ENCODE measurements at places on chromosomes 16 and 17.
A peak's percentile ranks its signal among the peaks of the same experiment; 100 is the strongest.

- no peak for DNase-seq
Measured at GRCh38 chr17:65463242-65463641, 98.2 kb downstream of the AXIN2 start.

- DNase-seq, result peak; percentile 95
Measured at GRCh38 chr17:10114931-10115535, 83.4 kb downstream of the GAS7 start.

GRCh38 chr17:44258811-44259351, 9.1 kb downstream of the SLC4A1 start:
- no peak for DNase-seq

DNA sequence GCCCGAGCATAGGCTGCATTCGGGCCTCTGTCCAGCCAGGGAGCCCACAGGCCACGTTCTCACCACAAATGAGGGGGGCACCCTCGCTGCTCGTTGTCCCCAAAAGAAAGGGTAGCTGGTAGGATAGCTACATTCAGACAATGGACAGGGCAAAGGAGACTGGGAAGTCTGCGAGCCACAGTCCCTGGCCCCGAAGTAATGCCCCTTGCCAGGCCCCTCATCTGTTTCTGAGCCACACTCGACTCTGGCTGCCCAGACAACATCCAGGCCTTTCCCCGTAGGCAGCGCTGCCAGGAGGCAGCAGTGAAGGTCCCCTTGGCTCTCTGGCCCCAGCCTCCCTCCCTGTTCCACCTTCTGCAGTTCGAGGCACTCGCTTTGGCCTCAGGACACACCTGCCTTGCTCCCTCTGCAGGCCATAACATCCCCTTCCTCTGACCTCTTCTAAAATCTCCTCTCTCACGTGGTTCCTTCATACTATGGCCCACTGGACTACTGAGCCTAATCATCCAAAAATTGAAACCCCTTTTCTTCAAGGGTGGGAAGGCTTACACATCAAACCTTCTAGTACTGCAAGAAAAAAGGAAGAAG, 12.2 kb downstream of the AIPL1 start:
- no peak for DNase-seq

DNA sequence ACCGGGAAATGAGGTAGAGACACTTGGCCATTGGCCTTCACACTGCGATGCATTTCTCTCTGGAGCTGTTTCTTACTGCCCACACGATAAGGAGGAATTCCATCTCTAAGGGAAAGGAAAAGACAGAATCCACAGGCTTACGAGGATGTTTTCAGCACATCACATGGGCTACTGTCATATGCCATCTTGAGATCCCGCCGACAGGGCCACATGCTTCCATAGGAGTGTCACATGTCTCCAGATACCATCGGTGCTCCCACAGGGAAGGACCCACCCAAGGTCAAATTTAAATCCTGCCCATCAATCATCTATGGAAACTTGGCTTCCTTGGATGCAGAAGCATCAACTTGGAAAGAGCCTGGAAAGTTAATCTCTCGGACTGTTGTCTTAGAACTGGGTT, 20.0 kb downstream of the AXIN2 start:
- no peak for DNase-seq

GRCh38 chr17:27893841-27894503, 807 bp upstream of the LYRM9 start:
- no peak for DNase-seq

- DNase-seq, result no peak
Measured at GRCh38 chr17:73645050-73645871, 1.0 kb upstream of the SDK2 start.

GRCh38 chr17:61380836-61381525, 18.7 kb upstream of the TBX2 start:
- no peak for DNase-seq

GRCh38 chr17:27553019-27553511, 77.9 kb upstream of the LGALS9 start:
- DNase-seq, result no peak

DNA sequence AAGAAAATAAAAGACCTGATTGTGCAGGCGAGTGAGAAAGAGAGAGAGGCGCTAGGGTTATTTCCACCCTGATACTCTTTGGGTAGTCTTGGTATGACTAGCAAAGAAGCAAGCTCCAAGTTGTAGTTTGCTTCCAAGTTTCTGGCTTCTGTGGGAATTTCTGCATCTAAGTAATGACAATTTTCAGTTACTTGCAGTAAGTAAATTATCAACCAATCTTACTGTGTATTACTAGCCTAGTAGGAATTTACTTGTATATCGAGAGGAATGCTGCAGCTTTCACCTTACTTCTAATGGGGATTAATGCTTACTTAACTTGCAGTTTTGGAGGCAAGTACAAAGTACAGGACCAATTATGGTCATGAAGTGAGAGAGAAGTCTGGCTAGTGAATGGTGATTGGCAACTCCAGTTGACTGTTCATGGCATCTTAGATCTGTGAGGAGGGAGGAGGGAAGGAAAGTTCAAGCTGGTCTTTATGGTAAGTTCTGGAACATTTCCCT, 31.9 kb downstream of the TENT4B start:
- no peak for DNase-seq

- no peak for DNase-seq
Measured at GRCh38 chr16:22210854-22211253, 4.8 kb downstream of the EEF2K start.

DNA sequence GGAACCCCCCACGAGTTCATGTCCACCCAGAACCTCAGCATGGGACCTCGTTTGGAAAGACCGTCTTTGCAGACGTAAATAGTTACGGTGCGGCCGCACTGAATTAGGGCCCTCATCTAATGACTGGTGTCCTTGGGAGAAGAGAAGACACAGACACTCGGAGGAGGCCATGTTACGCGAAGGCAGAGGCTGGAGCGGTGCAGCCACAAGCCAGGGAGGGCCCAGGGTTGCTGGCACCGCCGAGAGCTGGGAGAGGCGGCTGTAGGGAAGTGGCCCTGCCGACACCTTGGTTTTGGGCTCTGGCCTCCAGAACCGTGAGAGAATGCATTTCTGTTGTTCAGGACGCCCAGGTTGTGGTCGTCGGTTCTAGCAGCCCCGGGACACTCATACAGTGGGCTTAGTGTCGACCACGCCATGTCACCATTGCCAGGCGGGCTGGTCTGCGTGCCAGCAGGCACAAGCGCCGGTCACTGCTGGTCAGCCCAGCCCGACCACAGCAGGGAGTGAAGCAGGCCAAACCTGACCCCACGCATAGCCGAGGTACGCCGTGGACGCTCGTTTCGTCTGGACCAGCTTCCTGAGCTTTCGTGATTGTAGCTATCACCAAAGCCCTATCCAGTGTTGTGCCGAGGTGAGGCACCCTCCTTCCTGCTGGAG, 10.7 kb upstream of the WDR45B start:
- no peak for DNase-seq

DNA sequence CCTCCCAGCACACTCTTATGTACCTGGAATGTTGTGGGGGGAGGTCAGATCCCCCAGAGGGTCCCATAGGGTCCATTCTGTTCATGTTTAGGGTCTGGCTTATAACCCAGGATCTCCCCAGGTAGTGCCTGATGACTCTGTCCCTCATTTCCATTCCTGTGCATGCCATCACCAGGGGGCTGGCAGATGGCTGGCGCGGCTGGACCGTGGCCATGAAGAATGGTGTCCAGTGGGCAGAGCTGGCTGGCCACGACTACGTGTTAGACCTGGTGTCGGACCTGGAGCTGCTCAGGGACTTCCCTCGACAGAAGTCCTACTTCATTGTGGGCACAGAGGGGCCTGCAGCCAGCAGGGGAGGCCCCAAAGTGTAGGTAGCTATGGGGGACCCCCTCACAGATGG, 35.0 kb upstream of the ALKBH5 start:
- DNase-seq, result no peak

DNA sequence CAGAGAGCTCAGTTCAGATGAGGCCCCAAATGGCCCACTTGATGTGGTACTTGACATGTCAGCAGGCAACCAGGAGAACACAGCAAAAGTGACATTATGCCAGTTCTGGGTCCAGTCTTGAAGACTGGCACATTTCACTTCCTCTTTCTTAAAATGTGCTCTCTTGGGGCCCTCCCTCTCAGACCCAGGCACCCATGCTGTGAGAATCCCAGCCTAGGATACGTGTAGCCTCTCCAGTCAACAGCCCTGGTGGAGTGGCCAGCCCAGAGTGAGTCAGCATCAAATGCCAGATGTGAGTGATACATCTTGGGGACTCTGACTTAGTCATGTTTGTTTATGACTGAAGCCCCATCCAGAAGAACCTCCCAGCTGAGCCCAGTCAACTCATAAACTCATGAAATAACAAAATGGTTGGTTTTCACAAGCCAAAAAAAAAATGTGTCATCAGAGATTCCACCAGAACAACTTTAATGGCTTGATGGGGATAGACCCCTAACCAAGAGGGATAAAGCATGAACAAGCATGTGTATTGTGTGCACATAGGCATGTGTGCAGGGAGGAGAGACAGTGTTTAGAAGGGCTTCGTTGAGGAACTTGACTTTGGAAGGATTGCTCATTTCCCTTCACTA, 82.5 kb upstream of the TNRC6C start:
- DNase-seq, result no peak

DNA sequence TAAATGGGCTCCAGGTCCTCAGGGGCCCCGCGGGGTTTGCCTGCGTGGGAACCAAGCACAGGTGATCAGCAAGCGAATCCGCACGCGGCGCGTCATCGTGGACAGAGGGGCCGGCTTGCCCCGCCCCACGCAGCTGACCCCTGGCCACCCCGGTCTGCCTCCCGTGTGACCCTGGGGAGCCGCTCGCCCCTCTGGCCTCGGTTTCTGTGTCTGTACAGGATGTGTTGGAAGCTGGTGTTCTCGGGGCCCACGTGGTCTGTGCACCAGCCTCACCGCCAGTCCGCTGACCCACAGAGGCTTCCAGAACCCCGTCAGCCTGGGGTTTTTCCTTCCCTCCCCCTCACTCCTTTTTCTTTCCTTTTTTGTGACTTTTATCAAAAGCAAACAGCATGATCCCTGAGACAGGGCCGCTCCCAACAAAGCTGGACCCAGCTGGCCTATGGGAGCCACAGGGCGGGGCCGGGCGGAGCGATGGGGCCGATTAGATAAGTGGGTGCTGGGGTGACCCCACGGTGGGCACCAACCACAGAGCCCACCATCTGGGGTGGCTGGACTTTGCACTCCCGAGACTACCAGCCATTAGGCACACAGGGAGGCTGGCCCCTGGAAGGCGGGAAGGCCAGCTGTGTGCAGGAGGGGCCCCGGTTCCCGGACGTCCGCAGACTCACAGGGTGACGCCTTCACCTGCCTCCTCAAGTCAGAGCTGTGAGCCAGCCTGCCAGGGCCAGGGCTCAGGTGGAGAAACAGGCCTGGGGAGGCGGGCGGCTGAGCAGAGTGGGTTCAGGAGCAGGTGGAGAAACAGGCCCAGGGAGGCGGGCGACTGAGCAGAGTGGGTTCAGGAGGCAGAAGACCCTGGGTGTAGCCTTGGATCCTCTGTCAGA, 56.0 kb downstream of the ZFPM1 start:
- no peak for DNase-seq

DNA sequence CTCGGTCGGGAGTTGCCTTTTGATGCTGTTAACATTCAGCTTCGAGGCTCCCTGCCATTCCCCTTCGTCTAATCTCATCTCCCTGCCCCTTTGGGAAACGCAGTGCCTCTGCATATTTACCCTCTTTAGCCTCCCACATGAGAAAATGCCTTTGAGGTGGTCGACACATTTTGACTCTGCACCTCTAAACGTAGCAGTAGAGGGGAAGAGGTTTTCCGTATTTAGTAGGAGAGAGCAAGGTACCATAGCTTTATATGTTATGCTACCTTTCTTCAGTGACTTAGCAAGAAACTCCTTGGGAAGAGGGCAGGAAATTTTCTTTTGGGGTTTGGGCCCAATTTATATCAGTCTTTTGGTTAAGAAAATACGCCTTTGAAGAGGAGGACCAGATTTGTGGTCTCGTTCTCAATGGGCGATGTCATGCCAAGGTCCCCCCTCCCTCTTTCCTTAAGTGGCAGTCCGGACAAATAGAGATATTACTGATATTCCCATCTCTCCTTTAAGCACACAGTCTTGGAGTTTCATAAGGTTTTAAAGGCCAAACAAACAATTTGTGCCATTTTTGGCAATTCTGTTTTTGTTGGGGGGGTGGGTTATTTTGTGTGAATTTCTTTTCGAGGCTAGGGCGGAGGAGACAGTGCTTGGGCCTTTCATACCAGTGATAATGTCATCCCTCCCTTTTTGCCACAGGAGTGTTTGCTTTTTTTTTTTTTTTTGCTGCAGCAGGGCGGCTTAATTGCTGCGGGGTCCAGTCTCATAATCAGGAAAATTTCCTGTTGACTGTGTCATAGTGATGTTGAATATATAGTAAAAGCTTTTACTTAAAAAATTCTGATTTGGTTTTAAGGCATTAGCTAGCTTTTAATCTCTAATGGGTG, 1.5 kb downstream of the PAFAH1B1 start:
- no peak for DNase-seq

DNA sequence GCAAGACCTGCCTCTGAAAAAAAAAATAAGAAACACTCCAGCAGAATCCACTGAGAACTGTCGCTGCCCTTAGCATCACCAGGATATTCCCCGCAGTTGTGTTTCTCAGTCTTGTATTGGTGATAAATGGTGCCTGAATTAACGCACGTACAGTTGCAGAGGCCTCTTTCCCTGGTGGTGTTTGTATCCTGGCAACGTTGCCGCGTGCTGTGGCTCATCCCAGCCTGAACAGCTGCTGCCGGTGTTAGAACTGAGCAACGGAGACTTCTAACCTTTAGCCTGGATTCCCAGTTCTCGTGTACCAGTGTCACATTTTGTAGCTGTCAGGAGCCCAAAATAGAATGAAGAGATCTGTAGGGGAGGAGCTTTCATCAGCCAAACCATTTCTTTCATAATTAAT, 4.8 kb downstream of the MLYCD start:
- no peak for DNase-seq

GRCh38 chr16:31077024-31077423, 2.8 kb downstream of the ZNF646 start:
- no peak for DNase-seq

DNA sequence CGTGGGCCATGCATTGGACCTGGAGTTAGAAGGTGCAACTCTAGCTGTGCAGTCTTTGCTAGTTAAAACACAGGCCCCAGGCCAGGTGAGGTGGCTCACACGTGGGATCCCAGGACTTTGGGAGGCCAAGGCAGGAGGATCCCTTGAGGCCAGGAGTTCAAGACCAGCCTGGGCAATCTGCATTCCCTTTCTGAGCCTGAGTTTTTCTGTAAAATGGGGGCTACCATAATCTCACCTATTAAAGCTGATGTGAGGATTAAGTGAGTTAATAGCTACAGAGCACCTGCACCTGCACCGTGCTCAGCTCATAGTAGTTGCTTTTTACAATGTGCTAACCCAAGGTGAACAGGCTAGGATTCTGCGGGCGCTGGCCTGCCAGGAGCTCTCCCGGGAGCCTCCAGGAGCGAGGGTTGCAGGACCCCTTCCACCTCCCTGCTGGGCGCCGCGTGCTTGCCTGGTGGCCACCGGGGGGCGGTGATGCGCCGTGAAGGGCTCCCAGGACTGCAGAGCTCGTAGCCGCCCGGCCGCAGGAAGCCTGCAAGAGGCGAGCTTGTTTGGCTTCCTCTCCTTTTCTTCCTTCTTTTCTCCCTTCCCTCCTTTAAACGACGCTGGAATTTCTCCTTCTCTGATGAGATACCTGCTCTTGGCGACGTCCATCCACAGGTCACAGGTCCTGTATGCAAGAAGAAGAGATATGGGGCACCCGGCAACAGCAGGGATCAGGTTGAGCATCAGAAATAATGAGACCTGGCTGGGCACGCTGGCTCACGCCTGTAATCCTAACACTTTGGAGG, 51.3 kb downstream of the ZFP90 start:
- DNase-seq, result no peak

DNA sequence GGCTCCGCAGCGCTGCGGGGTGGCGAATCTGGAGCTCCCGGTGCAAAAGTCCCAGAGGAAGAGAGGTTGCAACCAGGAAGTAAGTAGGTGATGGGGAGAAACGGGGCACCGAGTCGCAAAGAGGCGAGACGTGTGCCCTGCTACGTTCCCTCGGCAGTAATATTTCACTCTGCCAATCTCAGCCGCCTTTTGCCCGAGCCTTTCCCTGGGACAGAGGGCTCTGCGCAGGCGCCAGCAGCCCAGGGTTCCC, at the start of gene NR1D1:
Gene NR1D1, minus strand, starts transcription at position 171 of the 250 bp plus-strand sequence. CDS start 495 bp downstream, outside the sequence.
- DNase-seq, result no peak
